NCI-H1930 (cell line): ENCODE measurements at places on chromosomes 5 and 9.

GRCh38 chr5:107560377-107560776 is 110.4 kb downstream of the EFNA5 start:
- no peak for DNase-seq

- DNase-seq, result no peak
These were observed 308.9 kb upstream of the MPDZ start for GRCh38 chr9:13588151-13589033.

DNA sequence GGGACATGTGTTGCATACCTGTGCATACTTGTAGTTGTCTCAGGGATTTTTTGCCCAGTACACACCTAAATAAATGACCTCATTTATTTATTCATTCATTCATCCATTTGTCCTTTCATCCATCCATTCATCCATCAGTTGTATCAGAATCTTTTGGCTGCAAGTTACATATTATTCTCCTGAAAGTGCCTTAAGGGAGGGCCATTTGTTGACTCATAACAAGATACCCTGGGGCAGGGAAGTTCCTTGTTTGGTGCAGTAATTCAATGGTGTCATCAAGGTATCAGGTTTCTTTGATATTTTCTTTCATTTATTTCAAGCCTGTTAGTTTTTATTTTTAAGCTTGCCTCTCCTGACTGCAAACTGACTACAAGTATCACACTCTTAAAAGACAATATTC is 597.9 kb upstream of the TLE4 start:
- peak; percentile 35 for DNase-seq

DNA sequence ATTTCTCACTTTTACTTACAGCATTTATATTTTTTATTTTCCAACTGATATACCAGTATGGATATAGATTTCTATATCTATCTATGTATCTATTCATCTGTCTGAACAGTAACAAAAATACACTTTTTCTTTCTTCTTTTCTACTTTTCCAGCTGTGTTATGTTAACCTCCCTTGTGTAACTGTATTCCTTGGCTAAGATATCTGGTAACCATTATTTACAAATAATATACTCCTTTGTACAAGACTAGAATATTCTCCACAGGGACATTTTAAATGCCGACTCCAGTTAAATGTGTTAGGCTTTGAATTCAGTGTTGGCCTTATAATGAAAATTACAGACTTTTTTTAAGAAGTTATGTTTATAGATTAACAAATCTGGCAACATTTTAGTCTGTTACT is 168.7 kb downstream of the XRCC4 start:
- DNase-seq, result no peak

DNA sequence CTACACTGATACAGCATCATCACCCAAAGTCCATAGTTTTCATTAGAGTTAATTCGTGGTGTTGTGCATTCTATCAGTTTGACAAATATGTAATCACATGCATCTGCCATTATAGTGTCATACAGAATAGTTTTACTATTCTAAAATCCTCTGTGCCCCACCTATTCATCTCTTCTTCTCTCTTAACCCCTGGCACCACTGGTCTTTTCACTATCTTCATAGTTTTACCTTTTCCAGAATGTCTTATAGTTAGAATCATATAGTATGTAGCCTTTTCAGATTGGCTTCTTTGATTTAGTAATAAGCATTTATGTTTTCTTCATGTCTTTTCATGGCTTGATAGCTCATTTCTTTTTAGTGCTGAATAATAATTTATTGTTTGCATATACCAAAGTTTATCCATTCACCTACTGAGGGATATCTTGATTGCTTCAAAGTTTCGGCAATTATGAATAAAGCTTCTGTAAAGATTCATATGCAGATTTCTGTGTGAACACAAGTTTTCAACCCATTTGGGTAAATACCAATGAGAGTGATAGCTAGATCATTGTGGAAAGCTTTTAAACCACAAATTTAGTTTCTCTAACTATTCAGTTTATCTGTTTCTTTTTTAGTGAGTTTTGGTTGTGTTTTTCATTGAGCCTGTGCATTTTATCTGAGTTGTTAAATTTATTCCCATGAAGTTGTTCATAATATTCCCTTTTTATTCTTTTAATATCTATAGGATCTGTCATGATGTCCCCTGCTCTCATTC is 84.9 kb downstream of the RALGPS1 start:
- no peak for DNase-seq

- DNase-seq, result no peak
These were observed 111.5 kb upstream of the CTSL start for GRCh38 chr9:87614397-87614796.

DNA sequence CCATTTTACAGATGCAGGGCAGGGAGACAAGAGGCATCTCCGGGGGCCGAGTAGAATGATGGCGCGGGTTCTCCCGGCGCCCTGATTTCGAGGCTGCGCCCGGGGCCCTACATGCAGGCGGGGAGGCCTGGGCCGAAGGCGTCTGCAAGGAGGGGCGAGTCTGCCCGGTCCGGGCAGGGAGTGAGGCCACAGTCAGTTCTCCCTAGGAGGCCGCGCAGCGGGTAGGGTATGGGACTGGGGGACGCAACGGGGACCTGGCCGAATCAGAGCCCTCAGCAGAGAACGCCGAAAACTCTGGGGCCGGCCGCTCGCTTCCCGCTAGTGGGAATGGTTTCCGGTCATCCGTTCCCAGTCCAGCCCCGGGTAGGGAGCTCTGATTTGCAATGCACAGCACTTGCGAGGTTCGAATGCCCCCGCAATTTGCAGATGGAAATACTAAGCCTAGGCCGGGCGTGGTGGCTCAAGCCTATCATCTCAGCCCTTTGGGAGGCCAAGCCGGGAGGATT is 6.4 kb downstream of the TLX3 start:
- no peak for DNase-seq

- no peak for DNase-seq
These were observed 285.3 kb downstream of the ENC1 start for GRCh38 chr5:74355041-74355824.

GRCh38 chr5:147451193-147451592 is 58.7 kb downstream of the DPYSL3 start:
- no peak for DNase-seq

GRCh38 chr9:17987189-17987588 is 408.3 kb downstream of the SH3GL2 start:
- no peak for DNase-seq

GRCh38 chr5:1562599-1562998 is 38.8 kb upstream of the LPCAT1 start:
- no peak for DNase-seq

DNA sequence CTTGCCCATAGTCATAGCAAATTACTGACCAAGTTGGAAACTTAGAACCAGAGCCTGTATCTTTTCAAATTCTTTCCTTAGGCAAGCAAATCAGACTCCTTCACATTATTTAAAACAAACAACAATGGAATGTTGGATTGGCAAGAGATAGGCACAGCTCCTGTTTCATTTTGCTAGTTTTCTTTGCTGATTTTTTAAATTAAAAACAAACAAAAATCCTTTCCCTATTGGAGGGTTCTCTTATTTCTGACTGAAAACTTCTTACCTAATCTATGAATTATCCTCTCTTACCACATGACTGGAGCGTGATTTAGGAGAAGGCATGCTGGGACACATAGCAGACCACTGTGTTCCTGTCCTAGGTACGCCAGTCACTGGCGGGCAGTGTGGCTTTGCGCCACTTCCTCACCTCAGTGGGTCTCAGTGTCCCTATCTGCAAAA is 63.0 kb downstream of the TTC39B start:
- no peak for DNase-seq

DNA sequence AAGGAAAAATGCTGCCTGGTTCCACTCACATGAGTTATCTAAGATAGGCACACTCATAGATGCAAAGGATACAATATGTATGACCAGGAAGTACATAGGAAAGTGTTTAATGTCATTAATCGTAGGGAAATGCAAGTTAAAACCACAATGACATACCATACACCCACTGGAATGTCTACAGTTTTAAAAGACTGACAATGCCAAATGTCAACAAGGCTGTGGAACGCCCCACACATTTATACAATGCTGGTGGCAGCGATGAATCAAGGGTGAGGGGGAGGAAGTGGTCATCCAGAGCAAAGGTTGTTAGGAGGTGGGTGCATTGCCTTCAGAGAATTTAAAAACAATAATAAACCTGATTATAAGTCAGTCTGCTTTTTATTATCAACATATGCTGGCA is 437.8 kb downstream of the ARHGEF28 start:
- no peak for DNase-seq

- DNase-seq, result no peak
These were observed 105.5 kb downstream of the STRBP start for GRCh38 chr9:123162791-123163345.

- no peak for DNase-seq
These were observed 49.6 kb upstream of the UBAC1 start for GRCh38 chr9:136010615-136011361.

- DNase-seq, result no peak
These were observed 69.6 kb downstream of the DAB2IP start for GRCh38 chr9:121721058-121721350.

DNA sequence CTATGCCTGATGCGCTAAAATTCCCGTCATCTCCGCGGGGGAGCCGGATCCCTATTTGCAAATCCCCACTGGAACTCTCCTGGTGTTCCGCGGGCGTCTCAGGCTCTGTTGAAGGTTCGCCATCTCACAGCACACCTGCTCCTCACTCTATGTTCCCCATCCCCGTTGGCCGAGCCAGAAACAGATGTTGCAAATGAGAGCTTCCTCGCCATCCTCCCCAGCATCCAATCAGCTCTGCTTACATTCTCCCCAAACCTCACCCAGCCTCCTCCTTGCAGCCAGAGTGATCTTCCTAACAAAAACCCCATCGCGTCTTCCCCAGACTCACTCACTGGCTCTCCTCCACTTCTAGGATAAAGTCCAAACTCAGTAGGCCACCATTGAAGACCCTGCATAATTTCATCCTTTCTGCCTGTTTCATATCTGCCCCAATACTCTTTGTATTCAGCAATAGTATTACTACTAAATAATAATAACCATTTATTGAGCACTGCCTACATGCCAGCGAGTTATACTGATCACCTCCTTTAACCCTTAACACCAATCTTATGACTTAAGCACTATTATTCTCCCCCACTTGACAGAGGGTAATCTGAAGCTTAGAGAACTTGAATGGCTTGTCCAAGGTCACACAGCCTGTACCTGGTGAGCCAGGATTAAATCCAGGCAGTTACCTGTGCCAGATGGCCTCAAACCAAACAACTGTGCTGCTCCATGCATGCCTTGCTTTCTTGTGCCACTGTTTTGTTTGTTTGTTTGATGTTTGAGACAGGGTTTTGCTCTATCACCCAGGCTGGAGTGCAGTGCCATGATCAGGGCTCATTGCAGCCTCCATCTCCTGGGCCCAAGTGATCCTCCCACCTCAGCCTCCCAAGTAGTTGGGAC is 14.0 kb downstream of the AQP7 start:
- DNase-seq, result no peak

- DNase-seq, result no peak
These were observed 26.4 kb downstream of the FBXL7 start for GRCh38 chr5:15526413-15526812.

DNA sequence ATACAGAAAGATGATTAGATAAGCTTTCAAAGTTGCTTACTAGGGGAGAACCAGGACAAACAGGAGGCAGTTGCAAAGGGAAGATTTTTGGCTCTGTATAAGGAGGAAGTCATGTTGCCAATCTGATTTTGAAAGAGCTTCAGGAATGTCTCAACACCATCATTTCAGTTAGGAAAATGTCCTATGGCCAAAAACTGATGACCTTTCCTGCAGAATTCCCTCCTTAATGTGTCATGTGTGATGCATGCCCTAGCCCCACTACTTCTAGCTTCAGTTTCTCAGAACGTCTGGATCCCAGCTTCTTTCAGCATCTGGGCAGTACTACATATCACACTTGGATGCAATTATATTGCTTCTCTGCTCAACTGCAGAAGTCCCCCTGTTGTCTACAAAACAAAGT is 211.5 kb upstream of the NREP start:
- DNase-seq, result no peak

- DNase-seq, result no peak
These were observed 15.5 kb upstream of the MARCHF6 start for GRCh38 chr5:10337986-10338385.

DNA sequence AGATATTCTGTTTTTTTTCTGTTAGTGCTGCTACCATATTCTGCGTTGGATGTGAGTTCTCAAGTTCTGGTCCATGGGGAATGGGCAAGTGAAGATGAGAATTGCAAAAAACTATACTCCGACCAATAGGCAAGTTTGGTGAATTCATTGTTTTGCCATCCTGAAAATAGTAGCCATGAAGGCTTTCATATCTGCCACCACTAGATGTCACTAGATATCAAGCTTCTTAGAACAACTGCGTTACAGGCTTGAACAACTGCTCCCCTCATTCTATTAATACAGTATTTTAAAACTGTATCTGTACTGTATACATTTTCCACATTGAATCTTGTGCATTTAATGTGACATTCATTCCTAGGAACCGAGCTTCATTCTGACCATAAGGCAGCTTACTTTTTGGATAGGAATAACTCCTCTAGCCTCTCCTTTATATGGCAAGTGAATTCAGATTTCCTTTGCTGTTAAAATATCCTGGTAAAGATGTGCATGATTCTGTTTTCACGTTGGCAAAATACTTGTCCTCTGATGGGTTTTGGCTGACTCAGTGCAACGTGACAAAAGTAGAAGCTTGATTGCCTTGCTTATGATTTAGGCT is 163.6 kb downstream of the SREK1 start:
- peak; percentile 59 for DNase-seq

DNA sequence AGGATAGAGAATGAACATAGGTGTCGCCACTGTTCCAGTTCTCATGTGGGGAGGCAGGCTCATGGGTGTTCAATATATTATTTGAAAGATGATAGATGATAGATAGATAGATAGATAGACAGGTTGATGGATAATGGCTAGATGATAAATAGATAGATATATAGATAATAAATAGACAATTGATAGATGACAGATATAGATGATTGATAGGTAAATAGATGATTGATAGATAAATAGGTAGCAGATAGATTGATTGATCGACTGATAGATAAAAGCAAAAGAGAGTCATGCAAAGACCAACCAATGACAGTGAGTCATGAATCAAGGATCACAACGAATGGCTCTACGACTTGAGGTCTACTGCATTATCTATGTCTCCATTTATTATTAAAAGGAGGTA is 30.4 kb downstream of the SPARC start:
- DNase-seq, result no peak

GRCh38 chr9:74639112-74639511 is 142.0 kb downstream of the RORB start:
- DNase-seq, result no peak

- DNase-seq, result no peak
These were observed 107.6 kb upstream of the SPRY4 start for GRCh38 chr5:142432369-142432863.

DNA sequence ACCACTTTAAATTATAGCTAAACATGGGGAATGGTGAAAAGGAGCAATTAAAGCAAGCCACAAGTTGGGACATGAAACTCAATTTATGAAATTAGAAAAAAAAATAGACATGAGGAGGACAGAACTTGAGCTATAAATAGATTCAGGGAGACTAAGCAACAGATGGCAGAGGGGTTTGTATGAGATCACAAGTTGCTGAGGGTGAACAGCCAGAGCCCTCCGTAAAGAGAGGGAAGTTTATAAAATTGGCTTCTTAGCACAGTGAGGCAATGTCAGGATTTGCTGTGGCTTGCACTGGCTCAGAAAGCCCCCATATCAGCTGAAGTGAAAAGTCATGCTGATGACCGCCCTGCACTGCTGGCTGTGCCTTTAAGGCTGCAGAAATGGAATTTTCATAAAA is 443.4 kb upstream of the CD180 start:
- no peak for DNase-seq
